Activated CD4-positive, CD25-positive, alpha-beta regulatory T cell treated with anti-CD3 and anti-CD28 coated beads, Interleukin-2, amount 50 U/mL, for 72 hours (primary cell): ENCODE measurements at places on chromosomes 1 and 21.

GRCh38 chr1:221714227-221715152, 27.4 kb downstream of the DUSP10 start:
- DNase-seq = no peak

DNA sequence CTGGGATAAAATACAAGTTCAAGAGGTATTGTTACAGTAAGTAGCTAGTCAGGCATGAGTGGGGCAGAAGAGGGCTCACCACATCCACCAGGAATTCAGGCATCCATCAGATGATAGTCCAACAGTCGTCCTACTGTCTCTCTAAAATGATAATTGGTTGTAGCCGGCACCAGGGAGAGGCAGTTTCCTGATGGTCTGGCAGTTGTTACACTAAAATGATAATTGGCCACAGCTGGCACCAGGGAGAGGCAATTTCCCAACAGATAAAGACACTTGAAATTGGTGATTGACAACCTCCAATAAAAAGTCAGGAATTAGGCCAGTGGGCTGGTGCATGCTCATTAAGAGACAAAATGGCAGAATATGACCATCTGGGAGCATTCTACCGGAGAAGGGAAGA, 545.8 kb downstream of the AMY1C start:
- DNase-seq = no peak

GRCh38 chr21:44018813-44019567, 6.9 kb downstream of the TRAPPC10 start:
- no peak for DNase-seq

- no peak for DNase-seq
These were observed 297.9 kb downstream of the GRIK1 start for GRCh38 chr21:29641635-29642550.

- DNase-seq = no peak
These were observed 543.3 kb downstream of the DPYD start for GRCh38 chr1:97377432-97378034.

GRCh38 chr21:41664881-41665765, 101.7 kb downstream of the RIPK4 start:
- no peak for DNase-seq

GRCh38 chr1:27949027-27949426, 10.7 kb upstream of the XKR8 start:
- no peak for DNase-seq

DNA sequence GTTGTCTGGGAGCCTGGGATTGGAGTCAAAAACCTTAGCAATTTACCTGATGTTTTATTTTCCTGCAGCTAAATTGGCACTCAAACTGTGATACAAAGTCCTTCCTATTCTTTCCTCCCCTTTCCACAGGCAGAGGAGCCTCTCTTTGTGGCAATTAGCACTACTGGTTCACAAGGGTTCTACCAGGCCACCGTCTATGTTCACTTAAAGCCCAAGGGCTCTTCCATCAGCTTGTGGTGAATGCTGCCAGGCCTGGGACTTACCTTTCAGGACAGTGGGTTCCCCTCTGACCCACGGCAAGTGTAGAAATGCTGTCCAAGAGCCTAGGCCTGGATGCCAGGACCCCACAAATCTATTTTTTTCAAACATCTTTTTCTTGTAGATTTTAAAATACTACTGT, 251.9 kb upstream of the B3GALT2 start:
- no peak for DNase-seq

DNA sequence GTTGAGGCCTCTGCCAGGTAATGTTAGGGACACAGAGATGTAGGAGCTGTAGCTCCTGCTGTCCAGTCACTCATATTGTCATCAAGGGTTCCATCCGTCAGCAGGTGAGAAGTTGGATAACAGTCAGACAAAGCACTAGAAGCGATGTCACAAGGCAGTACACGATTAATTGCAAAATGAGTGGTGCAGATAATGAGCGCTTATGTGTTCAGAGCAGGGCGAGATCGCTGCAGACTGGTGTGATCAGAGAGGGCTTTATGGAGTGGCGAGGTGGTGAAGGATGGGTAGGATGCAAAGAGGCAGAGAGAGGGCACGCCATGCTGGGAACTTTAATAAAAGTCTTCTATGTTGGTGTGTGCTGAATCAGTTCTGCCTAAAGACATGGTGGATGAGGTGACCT, 8.8 kb downstream of the TMCC2 start:
- no peak for DNase-seq

DNA sequence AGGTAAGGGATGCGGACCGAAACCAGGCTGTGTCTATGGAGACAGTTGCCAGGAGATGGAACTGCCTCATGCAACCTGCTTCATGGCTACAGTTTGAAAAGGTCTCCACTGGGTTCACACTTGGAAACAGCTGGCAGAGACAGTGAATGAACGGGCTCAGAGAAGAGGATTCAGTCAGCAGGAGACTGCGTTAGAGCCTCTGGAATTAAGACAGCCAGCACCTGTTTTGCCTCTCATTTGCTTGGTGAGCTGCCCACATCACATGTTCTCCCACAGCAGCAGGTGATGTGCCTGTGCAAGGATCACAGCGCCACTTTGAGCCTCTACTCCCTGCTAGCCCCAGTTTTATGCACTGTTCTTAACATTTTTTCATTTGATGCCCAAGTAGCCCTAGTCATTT, 321.0 kb downstream of the PLPP3 start:
- no peak for DNase-seq
